ENCODE measurements at places on chromosomes 2 and 18. TPM values are rescaled to one million over a fixed set of nuclear protein-coding genes. Genes with fewer than 3 reads are reported as not detected.

Gene REL
- total RNA-seq, result 28.0 TPM

Gene COL4A3
- total RNA-seq, result not detected

Gene SOWAHC
- total RNA-seq, result 1.4 TPM

DNA sequence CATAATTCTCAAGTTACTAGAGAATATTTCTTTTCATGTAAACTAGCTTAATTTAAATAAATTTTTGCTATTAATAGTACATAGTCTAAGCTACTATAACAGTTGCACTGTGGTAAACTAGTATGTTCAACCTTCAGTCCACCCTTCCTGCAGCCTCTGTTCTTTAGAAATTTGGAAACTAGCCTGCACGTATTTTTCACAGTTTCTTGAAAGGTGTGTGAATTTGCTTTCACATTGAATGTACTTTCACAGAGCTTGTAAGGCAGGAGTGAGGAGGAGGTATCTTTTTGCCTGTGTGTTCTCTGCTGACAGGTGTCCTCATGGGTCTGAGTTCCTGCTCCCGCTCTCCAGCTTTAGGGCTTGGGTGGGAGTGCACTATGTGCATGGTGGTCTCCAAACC, 117.5 kb downstream of the ATP9B start:
- H3K4me3 ChIP-seq, result no peak overlapping the region
- no peak overlapping the region for H3K27ac ChIP-seq
- H3K4me1 ChIP-seq, result no peaks in the 10 kb centered on the region

- H3K27ac ChIP-seq, result no peak overlapping the region
- DNase-seq, result no peak
- no peaks in the 10 kb centered on the region for H3K36me3 ChIP-seq
- no peaks in the 10 kb centered on the region for H3K4me1 ChIP-seq
- no peaks in the 10 kb centered on the region for H3K27me3 ChIP-seq
These were observed 221.5 kb downstream of the EPHA4 start for GRCh38 chr2:221350616-221351015.

DNA sequence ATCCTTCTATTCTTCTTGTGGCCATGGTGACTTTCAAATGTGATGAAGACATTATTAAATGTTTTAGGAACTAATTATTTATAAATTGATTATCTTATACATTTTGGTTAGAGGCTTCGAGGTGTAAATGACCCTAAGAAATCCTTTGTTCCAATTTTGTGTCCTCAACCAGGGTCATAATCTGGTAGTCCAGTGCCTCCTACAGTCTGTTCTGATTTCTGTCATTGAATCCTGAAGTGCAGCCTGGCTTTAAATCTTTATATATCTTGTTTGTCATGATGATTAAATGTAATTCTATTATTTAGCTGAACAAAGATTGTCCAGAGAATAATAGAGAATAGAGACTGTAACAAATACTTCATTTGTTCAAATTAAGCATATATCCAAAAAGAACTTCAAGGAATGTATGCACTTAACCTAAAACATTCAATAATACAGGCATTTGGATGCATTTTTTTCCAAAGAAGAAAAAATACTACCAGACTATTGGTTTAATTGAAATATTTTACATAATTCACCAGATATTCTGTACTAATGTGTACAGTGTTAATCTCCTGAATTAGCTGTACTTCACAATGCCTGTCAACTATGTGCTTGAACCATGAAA, 89.8 kb downstream of the PRPF40A start:
- no peak for DNase-seq
- H3K27ac ChIP-seq, result no peak overlapping the region
- no peak overlapping the region for H3K4me3 ChIP-seq
- no peaks in the 10 kb centered on the region for H3K4me1 ChIP-seq

DNA sequence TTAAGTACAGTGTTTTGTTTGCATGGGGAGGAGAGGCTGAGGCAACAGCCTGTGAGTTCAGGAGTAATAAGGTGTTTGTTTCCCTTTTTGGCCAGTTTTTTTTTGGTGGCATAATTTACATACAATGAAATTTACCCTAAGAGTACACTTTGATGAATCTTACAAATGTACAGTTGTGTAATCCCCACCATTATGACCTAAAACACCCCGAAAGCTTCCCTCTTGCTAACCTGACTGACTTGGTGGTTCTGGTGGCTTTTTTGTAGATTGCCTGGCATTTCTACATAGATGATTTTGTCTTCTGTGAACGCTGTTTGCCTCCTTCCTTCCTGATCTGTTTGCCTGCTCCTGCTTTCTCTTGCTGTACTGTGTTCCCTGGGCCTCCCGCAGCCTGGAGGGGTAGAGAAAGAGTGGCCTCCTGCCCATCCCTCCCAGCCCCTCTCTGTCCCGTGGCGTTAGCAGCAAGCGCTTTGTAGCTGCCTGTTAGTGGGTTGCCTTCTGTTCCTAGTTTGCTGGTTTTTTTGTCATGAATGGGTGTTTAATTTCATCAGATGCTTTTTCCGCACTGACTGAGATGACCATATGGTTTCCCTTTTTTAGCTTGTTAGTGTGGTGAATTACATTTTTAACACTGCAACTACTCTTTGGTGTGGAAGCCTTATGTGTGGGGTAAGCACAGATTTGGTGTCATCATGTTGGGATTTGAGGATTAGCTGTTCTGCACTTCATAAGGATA, 32.1 kb downstream of the ASAP2 start:
- H3K27me3 ChIP-seq, result no peaks in the 10 kb centered on the region
- no peak overlapping the region for H3K4me3 ChIP-seq
- no peaks in the 10 kb centered on the region for H3K4me1 ChIP-seq
- no peak overlapping the region for H3K27ac ChIP-seq

DNA sequence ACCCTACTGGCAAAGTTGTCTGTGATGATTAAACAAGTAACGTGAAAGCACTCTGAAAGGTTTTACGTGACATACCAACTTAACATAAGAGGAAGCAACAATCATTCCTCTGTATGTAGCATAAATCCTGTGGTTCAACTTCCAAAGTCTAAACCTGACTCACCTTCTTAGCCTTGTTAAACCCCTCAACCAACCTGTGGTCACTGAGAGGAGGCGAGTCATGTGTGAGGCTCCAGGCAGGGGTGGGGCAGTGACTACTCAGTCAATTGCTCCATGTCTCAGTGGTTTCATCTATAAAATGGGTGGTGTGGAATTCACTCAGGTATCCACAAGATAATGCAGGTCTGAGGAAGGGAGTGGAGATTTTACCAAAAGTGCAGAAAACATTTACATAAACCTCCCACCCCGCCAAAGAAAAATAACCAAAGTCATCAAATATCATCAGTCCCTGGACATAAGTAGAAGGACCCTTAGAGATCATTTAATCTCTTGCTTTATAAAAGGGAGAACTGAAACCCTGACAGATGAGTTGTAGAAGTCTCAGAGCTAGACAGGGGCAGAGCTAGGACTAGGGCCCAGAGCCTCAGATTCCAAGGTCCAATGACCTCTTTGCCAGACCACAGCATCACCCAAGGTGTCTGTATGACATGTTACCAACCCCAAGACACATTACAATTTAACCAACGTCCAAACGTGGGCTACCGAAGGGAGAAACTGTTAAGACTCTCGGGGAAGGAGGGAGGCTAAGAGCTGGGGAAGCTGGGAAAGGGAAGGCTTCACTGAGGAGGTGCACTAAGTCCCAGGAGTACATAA, 3.7 kb upstream of the PCBP1 start:
- DNase-seq, result no peak
- H3K36me3 ChIP-seq, result peaks cover 8% of the 10 kb centered on the region
- H3K27me3 ChIP-seq, result no peaks in the 10 kb centered on the region
- H3K4me3 ChIP-seq, result no peak overlapping the region
- H3K4me1 ChIP-seq, result peaks cover 55% of the 10 kb centered on the region

DNA sequence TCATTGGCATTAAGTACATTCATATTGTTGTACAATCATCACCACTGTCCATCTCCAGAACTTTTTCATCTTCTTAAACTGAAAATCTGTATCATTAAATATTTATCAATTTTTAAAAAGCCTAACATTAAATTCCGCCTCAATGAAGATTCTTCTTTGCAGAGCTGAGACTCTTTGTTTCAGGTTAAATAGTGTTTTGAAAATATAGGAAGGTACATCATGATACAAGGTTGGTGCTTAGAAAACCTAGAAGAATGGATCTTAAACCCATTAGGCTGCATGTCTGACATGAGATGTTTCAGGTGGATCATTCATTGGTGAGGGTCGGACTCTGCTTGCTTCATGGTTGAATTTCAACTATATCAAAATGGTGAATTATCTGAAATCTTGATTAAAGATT, 30.5 kb downstream of the DDX1 start:
- DNase-seq, result no peak
- no peaks in the 10 kb centered on the region for H3K27me3 ChIP-seq
- no peaks in the 10 kb centered on the region for H3K4me1 ChIP-seq
- H3K36me3 ChIP-seq, result peaks cover 41% of the 10 kb centered on the region
- H3K27ac ChIP-seq, result no peak overlapping the region

DNA sequence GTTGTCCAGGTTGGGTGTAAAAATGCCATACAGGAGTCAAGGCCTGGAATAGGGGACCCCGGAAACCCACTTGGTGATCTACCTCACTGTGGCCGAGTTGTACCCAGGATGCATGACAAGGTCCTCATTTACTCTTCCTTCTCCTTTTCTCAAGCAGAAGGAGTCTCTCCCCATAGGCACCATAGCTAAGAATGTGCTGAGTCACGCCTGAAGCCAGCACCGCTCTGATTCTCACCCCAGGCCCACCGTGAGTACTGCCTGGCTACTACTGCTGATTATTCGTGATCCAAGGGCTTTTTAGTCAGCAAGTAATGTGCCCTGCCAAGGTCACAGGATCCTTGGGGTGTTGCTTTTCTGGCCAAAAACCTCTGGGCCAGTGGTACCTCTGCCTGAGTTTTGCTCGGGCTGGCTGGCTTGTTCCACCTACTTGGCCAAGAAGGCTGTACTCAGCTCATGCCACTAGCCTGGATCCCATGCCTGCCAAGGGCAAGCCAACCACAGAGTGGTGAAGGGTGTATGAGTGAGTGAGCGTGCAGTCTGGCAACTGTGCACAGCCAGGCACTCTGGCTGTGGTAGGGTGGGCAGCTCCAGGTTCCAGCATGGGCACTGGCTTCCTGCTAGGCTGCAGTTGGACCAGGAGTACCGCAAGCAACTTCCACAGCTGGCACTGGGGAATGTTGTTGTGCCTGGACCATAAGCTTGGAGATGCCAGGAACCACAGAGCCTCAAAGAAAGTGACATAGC, 650.1 kb upstream of the VRK2 start:
- no peaks in the 10 kb centered on the region for H3K4me1 ChIP-seq
- no peaks in the 10 kb centered on the region for H3K36me3 ChIP-seq
- H3K27ac ChIP-seq, result no peak overlapping the region
- DNase-seq, result no peak
- no peaks in the 10 kb centered on the region for H3K27me3 ChIP-seq
- H3K4me3 ChIP-seq, result no peak overlapping the region

DNA sequence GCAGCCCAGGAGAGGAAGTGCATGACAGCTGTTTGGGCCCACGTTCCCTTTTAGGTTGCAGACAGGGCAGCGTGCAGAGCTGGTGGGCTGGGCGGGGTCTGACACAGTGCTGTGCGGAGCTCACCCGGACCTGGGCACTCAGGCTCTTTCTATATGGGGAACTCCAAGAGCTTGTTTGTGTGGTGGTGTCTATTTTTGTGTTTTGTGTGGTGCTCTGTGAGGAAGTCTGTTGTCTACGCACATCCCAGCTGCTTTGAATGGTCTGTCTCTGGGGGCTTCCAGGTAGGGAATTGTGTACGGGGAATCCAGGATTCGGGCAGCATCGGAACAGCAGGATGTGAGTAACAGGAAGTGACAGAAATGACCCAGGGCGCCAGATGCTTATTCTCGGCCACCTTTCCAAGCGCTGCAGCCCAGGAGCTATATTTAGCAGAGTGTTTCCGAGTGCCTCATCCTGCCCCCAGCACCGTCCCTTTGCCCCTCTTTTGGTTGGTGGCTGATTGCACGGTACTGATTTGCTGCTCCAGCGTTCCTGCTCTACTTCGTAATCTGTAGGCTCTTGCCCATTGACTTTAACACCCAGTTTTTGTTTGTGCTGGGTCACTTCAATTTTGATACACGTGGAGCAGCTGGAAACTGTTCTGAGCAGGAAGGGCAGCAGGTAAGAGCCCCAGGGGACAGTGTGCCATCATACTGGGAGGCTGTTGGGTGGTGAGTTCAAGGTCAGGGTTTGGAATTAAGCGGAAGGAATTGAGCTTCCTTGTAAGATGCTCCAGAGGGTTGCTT, 64.7 kb downstream of the DGKD start:
- peaks cover 100% of the 10 kb centered on the region for H3K4me1 ChIP-seq
- DNase-seq, result peak; percentile 41
- H3K27ac ChIP-seq, result peak overlapping the region; percentile 71

- H3K27ac ChIP-seq, result no peak overlapping the region
- H3K4me1 ChIP-seq, result no peaks in the 10 kb centered on the region
- no peak overlapping the region for H3K4me3 ChIP-seq
- DNase-seq, result no peak
- no peaks in the 10 kb centered on the region for H3K36me3 ChIP-seq
These were observed 289.8 kb downstream of the ALPK2 start for GRCh38 chr18:58338961-58339592.

- H3K4me3 ChIP-seq, result peak within 1 kb of the TSS; percentile 21
- no peaks in the 10 kb centered on the region for H3K27me3 ChIP-seq
- peaks cover 11% of the 10 kb centered on the region for H3K4me1 ChIP-seq
- DNase-seq, result no peak
- peak within 1 kb of the TSS; percentile 47 for H3K27ac ChIP-seq
These were observed at the start of gene PLEK for GRCh38 chr2:68365087-68365486. PLEK (plus strand) TSS chr2:68365282; CDS start chr2:68365352, 70 bp downstream.

DNA sequence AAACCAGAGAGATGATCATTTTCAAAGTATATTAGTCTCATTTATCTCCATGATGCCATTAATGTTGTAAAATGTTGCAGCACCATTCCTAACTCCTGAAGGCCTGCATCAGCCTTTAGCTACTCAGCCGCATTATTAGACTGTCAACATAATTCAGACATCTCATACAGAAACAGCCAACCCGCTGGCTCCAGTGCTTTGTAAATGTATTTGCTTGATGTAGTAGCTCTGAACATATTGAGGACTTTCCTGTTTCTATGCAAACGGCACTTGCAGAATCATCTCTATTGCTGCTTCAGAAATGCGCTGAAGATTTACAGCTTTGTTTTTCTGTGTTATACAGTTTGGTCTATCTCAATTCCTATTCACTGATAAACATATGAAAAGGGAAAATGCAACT, 372.2 kb downstream of the DSEL start:
- no peak overlapping the region for H3K4me3 ChIP-seq
- no peak overlapping the region for H3K27ac ChIP-seq

- peak; percentile 60 for DNase-seq
- peaks cover 13% of the 10 kb centered on the region for H3K4me1 ChIP-seq
- H3K36me3 ChIP-seq, result no peaks in the 10 kb centered on the region
These were observed 135.9 kb downstream of the TGIF1 start for GRCh38 chr18:3585656-3586509.

- H3K27ac ChIP-seq, result peak overlapping the region; percentile 99
- H3K27me3 ChIP-seq, result no peaks in the 10 kb centered on the region
- H3K4me1 ChIP-seq, result peaks cover 60% of the 10 kb centered on the region
- no peak for DNase-seq
- H3K4me3 ChIP-seq, result peak overlapping the region; percentile 64
These were observed 1.5 kb upstream of the PCBP1 start for GRCh38 chr2:70085711-70086277.

- no peaks in the 10 kb centered on the region for H3K27me3 ChIP-seq
- H3K36me3 ChIP-seq, result no peaks in the 10 kb centered on the region
- DNase-seq, result no peak
- H3K27ac ChIP-seq, result no peak overlapping the region
These were observed 7.7 kb downstream of the FHL2 start for GRCh38 chr2:105391058-105391627.

GRCh38 chr2:13115643-13116042, 398.9 kb downstream of the TRIB2 start:
- no peak overlapping the region for H3K4me3 ChIP-seq
- no peaks in the 10 kb centered on the region for H3K27me3 ChIP-seq
- DNase-seq, result no peak
- H3K36me3 ChIP-seq, result no peaks in the 10 kb centered on the region

GRCh38 chr2:7029291-7030059, 112.3 kb downstream of the RNF144A start:
- H3K4me3 ChIP-seq, result no peak overlapping the region
- H3K27me3 ChIP-seq, result no peaks in the 10 kb centered on the region
- peaks cover 22% of the 10 kb centered on the region for H3K36me3 ChIP-seq
- peaks cover 12% of the 10 kb centered on the region for H3K4me1 ChIP-seq
- no peak overlapping the region for H3K27ac ChIP-seq
